ENCODE measurements at places on chromosomes 12 and 14.

- no peak for DNase-seq
These were observed 17.2 kb downstream of the PACS2 start for GRCh38 chr14:105331575-105332349.

- peak; percentile 77 for DNase-seq
These were observed 2.0 kb downstream of the SP1 start for GRCh38 chr12:53381731-53382630.

DNA sequence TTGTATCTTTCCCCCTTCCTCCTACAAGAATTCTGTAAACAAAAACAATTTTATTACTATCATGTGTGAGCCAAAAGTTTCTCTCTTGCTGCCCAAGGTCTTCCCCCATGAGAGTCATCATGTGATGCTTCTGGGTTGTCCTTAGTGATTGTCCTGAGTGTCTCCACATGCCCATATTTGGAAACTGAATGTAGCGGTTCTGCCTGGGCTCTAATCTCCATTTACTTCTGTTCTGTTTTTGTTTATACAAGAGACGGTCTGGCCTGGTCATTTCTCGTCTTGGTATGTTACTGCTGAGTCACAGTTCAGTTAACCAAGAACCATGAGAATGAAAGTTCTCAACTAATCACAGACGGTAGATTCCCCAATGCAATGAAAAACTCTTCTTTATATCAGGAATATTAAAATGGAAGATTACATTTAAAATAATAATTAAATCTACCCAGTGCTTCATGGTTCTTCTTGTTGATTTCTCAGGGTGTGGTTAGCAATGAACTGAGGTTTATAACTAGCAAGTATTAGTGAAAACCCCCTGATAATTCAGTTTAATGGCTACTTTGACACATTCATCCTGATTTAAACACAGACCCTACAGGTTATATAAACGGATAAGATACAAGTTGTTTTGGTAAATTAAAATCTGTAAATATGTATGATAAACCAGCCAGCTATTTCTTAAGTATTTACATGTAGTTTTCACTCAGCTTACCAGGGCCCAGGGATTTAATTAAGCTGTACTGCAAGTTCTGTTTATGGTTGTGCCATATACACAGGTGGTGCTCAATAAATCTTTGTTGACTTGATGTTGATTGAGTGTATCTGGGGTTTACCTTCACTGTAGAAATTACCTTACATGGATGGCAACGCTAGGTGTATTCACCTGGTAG lies 81.1 kb downstream of the PELI2 start:
- DNase-seq, result no peak

DNA sequence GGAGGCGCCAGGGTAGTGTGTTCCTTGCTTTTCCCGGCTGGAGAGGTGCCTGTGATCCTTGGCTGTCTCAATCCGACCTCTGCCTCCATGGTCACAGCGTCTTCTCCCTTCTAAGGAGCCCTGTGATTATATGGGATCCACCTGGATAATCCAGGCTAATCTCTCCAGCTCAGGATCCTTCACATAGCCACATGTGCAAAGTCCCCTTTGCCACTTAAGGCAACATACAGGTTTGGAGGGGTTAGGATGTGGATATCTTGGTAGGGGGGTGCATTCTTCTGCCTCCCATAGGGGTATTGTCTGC lies 1.2 kb upstream of the HVCN1 start:
- no peak for DNase-seq

DNA sequence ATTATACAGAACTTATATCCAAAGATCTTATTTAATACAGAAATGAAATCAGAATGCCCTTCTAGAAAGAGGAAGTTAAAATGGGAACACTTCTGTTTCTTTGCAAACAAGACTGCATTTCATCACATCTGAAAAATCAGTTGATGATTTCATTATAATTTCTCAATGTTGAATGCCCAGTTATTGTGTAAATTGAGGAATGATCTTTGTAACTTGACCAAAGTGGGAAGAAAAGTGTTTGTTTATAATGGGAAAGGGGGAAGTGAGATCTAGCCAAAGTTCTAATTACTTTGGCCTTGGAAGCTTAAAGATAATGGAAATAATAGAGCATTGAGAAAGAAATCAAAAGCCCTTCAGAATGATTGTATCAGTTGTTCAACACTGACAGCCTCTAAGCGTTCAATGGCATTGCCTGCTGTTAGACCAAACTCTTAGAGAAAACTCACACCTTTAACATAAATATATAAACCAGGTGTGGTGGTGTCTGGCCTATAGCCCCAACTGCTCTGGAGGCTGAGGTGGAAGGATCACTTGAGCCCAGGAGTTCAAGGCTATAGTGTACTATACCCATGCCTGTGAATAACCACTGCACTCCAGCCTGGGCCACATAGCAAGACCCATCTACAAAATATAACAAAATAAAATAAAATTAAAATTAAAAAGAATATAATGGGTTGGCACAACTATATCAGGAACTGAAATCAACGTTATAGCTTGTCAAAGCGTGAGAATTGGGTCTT lies 9.9 kb upstream of the LYZ start:
- no peak for DNase-seq

GRCh38 chr12:114913871-114914801 lies 230.2 kb upstream of the TBX3 start:
- DNase-seq, result no peak

DNA sequence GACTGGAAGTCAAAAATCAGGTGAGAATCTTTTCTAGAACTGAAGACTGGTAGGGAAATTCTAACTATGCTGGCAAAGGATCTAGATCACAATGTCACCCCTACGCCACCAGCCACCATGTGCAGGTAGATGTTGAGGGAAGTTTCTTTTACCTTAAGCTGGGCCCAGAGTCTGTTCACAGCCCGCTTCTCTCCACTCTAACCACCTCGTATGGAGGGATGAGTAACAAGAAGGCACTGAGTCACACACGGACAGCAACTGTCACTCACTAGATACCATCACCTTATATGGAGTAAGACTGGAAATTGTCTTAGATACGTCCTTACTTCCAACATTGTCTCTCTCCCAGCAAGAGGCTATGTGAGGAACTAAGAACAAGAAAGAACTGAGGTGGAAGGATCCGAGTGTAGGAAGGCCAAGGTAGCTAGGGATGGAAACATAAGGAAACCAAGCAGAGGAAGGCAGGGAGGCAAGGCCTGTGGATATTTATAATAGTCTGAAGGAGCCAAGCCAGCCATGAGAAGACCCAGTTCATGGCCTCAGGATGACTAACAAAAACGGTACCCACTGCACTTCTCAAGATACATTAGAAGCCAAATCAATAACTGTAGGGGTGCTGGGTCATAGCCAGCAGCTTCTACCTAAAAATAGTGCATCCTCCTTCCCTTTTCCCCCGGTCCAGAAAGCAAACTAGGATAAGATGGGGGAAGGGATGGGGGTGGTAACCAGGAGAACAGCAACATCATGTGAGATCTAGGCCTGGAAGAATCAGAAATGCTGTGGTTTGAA lies 15.5 kb downstream of the REM2 start:
- no peak for DNase-seq

- no peak for DNase-seq
These were observed 22.1 kb upstream of the ITPK1 start for GRCh38 chr14:93137864-93138263.

- DNase-seq, result no peak
These were observed at the start of gene RASAL1 for GRCh38 chr12:113135178-113136127. Gene RASAL1, minus strand, starts transcription at chr12:113135761. Its CDS starts 299 bp downstream, at chr12:113135462.

GRCh38 chr12:121720762-121721161 lies 8.2 kb downstream of the TMEM120B start:
- DNase-seq, result no peak

DNA sequence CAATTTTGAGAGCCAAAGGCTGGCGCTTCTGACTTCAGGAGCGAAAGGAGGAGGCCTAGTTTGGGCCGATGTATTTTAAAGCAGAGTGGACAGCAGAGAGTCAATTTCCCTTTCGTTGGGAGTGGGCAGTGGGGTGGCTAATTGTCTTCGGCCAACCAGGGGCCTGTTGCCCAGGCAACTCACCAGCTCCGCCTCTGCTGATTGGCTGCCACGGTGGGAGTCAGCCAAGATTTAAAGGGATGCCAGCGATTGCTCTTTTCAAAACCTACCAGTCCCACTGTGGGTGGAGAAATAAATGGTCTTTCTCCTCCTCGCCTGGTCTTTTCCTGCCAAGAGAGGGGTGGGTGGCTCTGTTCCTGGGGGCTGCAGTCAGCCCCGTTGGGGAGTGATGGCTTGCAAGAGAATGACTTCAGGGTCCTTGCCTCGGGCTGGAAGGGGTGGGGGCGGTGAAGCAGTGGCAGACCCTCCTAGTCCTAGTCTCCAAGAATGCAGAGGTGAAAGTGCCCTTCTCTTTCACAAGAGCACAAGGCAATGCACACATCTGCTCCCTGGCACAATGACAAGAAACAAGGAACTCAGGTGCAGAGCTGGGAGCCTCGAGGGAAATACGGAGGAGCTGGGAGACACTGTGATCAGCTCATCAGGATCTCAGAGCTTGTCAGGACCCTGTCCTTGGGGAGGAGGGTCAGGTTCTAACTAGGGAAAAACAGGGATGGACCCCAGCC lies 37.7 kb downstream of the RASAL1 start:
- DNase-seq, result no peak

DNA sequence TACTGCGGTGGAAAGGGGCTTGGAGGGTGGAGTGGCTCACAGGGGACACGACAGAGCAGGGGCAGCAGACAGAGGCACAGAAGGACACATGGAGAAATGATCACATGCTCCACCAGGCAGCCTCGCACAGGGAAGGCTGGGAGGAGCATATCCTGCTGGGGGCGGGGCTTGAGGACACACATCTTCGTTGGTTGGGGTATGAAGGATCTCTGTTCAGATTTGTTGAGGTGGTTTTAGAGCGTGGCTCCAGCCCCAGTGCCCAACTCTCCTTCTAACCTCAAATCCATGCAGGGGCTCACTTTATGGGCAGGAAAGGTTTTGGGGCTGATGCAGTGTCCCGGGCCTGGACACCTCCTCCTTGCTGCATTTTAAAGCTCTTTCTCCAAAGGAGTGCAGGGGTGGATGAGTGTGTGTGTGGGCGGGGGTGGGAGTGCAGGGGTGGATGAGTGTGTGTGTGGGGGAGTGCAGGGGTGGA lies 733 bp upstream of the P3H3 start:
- DNase-seq, result peak; percentile 90

DNA sequence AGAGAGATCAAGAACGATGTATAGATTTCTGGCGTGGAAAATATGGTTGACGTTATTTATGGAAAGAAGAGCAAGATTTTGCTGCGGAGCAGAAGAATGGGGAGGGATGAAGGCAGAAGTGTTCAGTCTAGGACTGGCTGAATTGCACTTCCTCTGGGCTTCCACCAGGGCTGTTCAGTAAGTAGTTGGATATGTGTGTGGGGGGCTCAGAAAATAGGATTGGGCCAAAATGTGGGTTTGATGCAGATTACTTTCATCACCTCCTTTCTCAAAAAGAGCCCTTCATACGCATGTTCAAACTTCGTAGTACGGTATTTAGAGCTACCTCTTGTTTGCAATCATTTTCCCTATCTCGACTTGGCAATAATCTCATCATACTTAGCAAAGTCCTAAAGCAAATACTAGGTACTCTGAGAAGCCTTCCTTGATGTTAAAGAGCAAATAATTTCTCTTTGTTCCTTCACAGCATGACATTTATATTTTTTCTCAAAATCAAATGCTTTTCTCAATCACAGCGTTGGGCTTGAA lies 349.4 kb downstream of the NELL2 start:
- no peak for DNase-seq

DNA sequence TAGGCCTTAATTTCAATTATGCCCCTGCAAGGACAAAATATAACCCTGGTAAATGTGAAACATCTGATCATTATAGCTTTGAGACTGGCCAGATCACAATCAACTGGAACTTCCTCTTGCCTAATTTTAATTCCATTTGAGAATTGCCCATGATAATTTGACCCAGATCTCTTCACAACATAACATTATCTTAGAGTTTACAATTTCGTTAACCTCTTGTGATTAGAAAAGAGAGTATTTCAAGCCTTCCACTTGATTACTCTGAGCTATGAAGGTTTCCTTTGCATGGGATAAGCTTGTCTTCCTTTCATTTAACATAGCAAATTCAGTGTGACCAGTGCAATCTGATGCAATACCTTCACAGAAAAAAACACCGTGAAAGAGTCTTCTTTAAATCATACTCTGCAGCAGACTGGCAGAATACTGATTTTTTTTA lies 143.6 kb downstream of the DUSP6 start:
- DNase-seq, result no peak

DNA sequence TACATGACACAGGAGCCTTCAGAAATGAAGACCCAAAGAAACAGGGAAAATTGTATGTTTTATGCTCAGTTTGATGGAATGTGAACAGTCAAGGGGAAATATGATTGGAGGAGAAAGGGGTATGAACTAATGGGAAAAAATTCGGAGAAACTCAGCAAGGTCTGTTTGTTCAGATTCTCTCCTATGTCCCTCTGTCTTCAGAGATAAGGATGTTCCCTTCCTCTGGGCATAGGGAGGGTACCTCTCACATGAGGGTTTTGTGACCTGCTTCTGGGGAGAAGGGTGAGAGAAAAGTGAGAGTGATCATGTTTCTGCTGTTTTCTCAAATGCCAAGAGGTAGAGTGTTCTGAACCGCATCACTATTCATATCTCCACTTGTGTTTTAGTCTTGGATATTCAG lies 26.6 kb upstream of the LIMA1 start:
- DNase-seq, result no peak

DNA sequence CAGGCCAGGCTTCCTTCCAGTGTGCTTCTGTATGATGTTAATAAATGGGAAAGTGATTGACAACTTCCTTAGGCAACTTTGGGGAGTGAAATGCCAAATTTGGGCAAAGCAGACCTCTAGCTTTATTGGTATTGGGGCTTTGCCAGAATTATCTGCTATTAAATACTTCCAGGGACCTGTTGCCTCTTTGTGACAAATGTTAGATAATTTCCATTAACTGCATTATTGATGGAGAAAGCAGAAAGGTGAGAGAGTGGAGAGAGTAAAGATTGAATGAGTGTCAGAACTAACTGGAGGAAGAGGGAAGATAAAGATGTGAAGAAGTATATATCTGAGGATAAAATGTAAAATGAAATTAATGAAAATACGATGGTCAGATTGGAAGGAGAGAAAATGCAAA lies 94.5 kb downstream of the CACNA1C start:
- DNase-seq, result no peak

- no peak for DNase-seq
These were observed 28.6 kb downstream of the PYM1 start for GRCh38 chr12:55899082-55899481.

GRCh38 chr14:51145246-51145645 lies 50.3 kb upstream of the TRIM9 start:
- DNase-seq, result no peak

GRCh38 chr14:50599700-50600444 lies 39.9 kb downstream of the ATL1 start:
- DNase-seq, result no peak

GRCh38 chr12:89383235-89384049 lies 31.1 kb upstream of the DUSP6 start:
- DNase-seq, result no peak

GRCh38 chr12:43148691-43149090 lies 403.3 kb downstream of the ADAMTS20 start:
- DNase-seq, result no peak

DNA sequence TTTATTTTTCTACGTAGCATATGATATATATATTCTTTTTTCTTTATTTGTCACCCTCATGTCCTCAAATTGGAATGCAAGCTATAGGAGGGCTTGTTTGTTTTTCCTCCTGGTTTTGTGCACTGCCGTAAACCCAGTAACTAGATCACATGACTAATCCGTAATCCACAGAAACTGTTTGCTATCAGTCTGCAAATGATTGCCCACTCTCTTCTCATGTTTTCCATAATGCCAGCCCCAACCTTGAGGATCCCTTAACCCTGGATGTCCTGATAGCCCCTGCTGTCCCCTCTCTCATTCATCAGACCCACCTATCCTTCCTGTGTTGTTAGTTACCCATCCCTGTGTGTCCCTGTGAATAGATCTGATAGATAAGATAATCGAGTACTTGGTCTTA lies 94.0 kb downstream of the TSPAN9 start:
- DNase-seq, result no peak

GRCh38 chr14:61343991-61344405 lies 22.6 kb downstream of the PRKCH start:
- no peak for DNase-seq

All from suprapubic skin (tissue), 4 donors.